ENCODE measurements at places on chromosomes 1 and 21. TPM values are rescaled to one million over a fixed set of nuclear protein-coding genes. Genes with fewer than 3 reads are reported as not detected.

GRCh38 chr1:109214695-109215623, 1.2 kb downstream of the SARS1 start:
- DNase-seq = peak; percentile 66

PRRX1 gene
- total RNA-seq = 2.5 TPM

DNA sequence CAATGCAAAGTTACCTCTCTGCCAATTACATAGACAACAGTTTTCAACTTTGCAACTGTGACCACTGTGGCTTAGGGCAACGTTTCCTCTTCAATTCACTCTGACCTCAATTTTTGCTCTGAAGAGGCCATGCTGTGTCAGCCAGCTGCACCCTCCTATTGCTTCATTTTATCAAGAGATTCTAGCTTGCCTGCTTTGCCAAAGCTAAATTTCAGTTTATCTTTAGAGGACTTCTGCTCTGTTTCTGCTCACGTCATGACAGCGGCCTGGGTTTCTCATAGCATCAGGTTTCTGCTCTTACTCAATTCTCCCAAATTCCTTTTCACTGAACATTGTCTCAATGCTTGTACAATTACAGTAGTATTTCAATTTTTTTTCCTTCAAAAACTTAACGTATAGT, 154.6 kb downstream of the PLA2G4A start:
- peak; percentile 20 for DNase-seq

NRIP1 gene
- 89.3 TPM for total RNA-seq

DNA sequence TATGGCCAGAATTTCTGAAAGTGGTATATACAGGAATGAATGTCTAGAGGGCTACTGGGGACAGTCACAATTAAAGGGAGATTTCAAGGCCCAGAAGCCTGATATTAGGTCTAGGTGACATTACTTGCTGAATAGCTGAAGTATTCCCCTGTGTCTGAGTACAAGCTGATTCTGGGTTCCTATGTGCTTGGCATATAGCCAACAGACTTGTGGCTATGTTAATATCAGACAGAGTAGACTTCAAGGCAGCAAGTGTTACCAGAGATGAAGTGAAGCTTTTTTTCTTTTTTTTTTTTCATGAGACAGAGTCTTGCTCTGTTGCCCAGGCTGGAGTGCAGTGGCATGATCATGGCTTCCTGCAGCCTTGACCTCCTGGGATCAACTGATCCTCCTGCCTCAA, 8.3 kb downstream of the TTC4 start:
- DNase-seq = no peak

DNA sequence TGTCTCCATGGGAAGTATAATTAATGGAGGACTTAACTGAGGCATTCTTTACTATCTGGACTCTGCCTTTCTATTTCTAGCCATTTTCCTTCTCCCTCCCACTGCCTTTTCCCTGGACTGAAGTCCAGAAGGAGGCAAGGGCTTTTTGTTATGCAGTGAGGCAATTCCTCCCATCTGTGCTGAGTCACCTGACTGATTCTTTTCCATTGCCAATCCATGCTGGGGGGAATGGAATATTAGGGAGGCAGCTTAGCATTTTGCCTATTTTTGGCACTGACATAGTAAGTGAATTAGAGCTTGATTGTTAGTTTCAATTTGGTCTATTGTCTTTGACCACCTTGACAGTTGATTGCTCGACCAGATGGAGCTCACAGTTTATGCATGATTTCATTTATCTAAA, 1000.6 kb upstream of the PRMT6 start:
- no peak for DNase-seq

GRCh38 chr1:200627575-200628222, 7.1 kb upstream of the KIF14 start:
- DNase-seq = no peak

GRCh38 chr1:76496871-76497270, 370.4 kb upstream of the ST6GALNAC5 start:
- DNase-seq = no peak

FCRL6 gene
- total RNA-seq = not detected

GRCh38 chr1:199422206-199422605, 605.3 kb upstream of the NR5A2 start:
- DNase-seq = no peak

DNA sequence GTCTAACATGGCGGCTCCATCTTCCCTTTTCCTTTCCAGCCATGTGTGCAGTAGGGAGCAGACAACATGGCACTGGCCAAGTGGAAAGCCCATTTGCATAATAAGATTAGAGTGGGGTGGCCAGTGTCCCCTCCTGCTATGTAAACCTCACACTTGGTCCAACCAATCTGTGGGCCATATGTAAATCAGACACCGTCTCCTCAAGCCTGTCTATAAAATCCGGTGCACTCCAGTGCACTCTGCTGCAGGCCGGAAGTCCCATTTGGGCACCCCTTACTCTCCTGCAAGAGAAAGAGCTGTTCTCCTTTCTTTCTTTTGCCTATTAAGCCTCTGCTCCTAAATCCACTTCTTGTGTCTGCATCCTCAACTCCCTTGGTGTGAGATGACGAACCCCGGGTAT, 44.1 kb downstream of the OLFML3 start:
- no peak for DNase-seq

- DNase-seq = no peak
These were observed 224.1 kb downstream of the SLC45A1 start for GRCh38 chr1:8541961-8542521.

- DNase-seq = no peak
These were observed 1176.1 kb upstream of the ADGRL2 start for GRCh38 chr1:80624682-80625081.

DNA sequence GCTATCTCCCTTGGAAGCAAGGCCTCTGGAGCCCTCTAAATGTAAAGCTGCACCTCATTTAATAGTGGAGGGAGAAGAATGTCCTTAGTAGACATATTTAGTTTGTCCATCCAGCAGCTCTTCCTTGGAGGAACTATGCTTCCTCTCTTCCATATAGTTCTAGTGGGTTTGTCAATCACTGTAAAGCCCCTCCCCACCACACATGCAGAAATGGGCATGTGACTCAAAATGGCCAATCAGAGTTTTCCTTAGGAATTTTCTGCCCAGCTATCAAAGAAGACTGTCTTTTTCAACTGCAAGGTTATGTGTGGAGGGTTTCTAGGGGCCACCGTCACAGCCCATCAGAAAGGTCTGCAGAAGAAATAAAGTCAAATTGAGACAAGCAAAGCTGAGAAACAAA, 175.5 kb downstream of the MIS18A start:
- no peak for DNase-seq

TBX15 gene
- 0.11 TPM for total RNA-seq

DNA sequence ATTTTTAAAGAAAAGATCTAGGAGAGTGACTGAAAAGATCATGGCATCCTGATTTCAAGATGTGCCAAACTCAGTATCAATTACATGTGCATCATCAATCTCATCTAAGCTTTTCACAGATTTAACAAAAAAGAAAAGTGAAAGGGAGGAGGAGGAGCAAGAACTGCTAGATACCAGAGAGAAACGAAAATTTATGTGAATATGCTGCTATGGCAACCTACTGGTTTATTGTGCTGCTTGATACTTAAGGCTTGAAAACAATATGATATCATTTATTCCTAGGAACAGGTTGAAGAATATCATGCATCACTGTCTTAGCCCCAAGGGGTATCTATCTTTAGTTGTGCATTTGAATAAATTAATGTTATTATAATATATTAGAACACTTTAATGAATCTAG, 518.5 kb upstream of the ZRANB2 start:
- no peak for DNase-seq

DNA sequence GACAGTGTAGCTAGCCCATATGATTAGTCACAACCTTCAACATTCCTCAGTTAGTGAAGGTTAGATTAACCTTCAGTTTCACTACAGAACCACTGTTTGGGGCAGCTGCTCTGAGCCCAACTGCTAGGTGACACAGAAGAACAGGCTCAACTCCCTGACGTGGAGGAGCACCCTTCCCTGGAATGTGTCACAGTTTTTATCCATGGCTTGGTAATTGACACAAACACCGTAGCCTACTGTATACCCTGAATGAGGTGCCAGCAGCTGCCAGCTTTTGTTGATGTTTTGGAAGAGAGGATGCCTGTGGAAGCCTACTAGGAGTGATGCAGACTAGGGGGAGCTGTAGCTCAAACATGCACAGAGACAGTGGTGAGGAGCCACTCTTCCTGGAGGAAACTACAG, 56.6 kb upstream of the CR2 start:
- DNase-seq = no peak

GRCh38 chr21:27450216-27450615, 483.3 kb upstream of the ADAMTS5 start:
- no peak for DNase-seq

- no peak for DNase-seq
These were observed 69.4 kb upstream of the VAV3 start for GRCh38 chr1:108034396-108034795.

GRCh38 chr1:42340901-42341300, 5.9 kb upstream of the FOXJ3 start:
- DNase-seq = no peak

DNA sequence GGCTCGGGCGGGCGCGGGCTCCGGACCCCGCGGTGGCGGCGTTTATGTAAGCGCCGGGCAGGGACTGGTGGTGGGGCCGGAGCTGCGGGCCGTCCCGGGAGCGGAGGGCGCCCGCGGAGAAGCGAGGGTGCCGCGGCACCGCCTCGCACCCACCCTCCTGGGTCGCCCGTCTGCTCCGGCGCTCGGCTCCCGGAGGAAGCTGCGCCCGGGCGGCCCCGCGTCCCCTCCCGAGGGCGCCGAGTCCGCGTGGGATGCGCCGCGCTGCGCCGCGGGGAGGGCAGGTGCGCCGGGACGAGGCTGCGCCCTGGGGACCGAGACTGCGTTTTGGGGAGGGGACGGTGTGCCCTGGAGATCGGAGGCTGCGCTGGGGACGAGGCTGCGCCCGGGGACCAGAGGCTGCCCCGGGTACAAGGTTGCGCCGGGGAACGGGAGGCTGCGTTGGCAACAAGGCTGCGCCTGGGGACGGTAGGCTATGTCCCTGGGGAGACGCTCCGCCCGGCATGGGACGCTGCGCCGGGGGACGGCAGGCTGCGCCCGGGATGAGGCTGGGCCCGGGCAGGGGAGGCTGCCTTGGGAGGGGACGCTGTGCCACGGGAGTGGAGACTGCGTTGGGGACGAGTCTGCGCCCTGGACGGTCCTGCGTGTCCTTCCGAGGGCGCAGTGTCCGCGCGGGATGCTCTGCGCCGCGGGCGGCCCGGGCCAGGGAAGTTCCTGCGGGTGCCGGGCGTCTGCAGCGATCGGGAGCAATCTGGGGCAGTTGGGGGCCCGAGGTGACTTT, 627 bp downstream of the ADARB1 start:
- no peak for DNase-seq

- DNase-seq = no peak
These were observed 9.6 kb upstream of the PIGK start for GRCh38 chr1:77228836-77229235.

CENPF gene
- 21.2 TPM for total RNA-seq

GRCh38 chr1:27522432-27523336, 32.7 kb upstream of the WASF2 start:
- DNase-seq = no peak

GRCh38 chr1:18936471-18936813, 20.0 kb downstream of the IFFO2 start:
- DNase-seq = no peak

ANKRD35 gene
- 0.59 TPM for total RNA-seq

PROK1 gene
- total RNA-seq = not detected

TRIM17 gene
- total RNA-seq = not detected

MPL gene
- not detected for total RNA-seq

ZBTB8A gene
- total RNA-seq = 6.5 TPM

- DNase-seq = no peak
These were observed 77.5 kb upstream of the KIF1B start for GRCh38 chr1:10132852-10133251.

DNA sequence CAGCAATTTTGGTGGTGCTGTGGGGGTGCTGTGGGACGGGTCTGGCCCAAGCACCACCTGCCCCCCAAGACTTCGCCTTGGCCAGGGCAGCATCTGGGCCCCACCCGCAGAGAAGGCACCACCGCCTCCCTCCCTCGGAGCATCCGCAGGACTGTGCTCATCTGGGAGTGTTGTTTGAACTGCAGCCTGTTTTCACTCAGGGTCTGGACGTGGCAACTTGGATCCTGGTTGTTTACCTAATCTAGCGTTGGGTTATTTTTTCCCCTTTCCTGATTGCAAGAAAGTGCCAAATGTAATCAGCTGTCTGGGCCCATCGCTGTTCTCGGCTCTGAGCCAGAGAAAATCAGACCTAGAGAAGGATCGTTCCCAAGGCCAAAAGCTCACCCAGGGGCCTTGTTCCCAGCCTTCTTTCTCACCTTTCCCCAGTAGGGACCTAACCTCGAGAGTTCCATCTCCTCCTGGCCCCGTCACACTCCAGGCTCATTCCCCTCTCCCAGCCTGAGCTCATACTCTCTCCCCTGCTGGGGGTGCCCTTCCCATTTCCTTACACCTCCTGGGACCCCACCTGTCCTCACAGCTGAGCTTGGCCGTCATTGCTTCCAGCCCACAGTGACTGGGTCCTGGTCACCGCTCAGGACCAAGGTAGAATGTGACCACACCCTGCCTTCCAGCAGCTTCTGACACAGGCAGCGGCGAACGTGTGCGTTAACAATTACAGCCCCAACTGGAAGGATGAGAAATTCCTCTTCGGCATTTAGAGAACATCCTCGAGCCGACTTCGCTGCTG, 72.0 kb upstream of the FAM20B start:
- no peak for DNase-seq

GRCh38 chr1:53719469-53719868, 19.5 kb downstream of the GLIS1 start:
- no peak for DNase-seq

NECTIN4 gene
- 7.8 TPM for total RNA-seq

GRCh38 chr21:44820851-44821250, 3.0 kb upstream of the SUMO3 start:
- DNase-seq = no peak

LAD1 gene
- 280 TPM for total RNA-seq

- DNase-seq = no peak
These were observed 336.2 kb upstream of the SGIP1 start for GRCh38 chr1:66197785-66198184.

DNA sequence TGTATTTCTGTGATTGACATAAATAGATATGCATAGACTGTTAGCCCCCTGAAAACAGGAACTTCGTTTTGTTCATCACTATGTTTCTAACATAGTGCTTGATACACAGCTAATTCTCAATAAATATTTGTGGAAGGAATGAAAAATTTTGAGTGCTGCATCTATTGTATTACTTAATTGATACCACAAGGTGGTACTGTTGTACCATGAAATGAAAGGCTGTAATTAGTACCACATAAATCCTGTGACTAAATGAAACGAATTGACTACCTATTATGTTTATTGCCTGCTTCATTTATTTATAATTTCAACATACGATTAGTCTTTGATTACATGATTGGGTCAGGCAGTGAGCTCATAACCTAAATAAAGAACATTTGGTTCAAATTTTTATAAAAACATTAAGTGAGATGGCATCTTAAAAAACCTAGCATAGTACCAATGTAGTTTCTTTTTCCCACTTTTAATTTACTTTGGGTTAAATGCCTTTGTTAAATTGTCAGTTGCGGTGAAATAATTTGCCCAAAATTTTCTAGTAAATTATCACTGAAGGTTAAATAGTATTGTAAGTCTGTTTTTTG, 15.0 kb upstream of the TGFB2 start:
- DNase-seq = no peak

- no peak for DNase-seq
These were observed 132.6 kb downstream of the NTPCR start for GRCh38 chr1:233082778-233083550.
